ENCODE measurements at places on chromosomes 12 and 14. TPM values are rescaled to one million over a fixed set of nuclear protein-coding genes. Genes with fewer than 3 reads are reported as not detected.

The B3GNT4 gene
- total RNA-seq: 0.19 TPM

The LARP4 gene
- total RNA-seq: 33.0 TPM

The TEDC1 gene
- 5.6 TPM for total RNA-seq

The SAMD4A gene
- 22.3 TPM for total RNA-seq

The KCNMB4 gene
- total RNA-seq: 0.26 TPM

The GLIPR1L1 gene
- total RNA-seq: not detected

The MGAT4C gene
- 1.2 TPM for total RNA-seq

The BDKRB2 gene
- total RNA-seq: 0.75 TPM

The KRT86 gene
- 0.81 TPM for total RNA-seq

The VDR gene
- total RNA-seq: 6.1 TPM

The AQP6 gene
- total RNA-seq: 0.13 TPM

The HOXC12 gene
- total RNA-seq: not detected

The TDRD9 gene
- 0.26 TPM for total RNA-seq

The INHBC gene
- total RNA-seq: not detected

The ADAMTS20 gene
- total RNA-seq: not detected

The KLRD1 gene
- 0.13 TPM for total RNA-seq

The EPYC gene
- total RNA-seq: not detected

The KIF26A gene
- total RNA-seq: 0.06 TPM

The USP44 gene
- total RNA-seq: 0.79 TPM

The KRT79 gene
- total RNA-seq: not detected

The GARIN6 gene
- not detected for total RNA-seq

The C1R gene
- 146 TPM for total RNA-seq

The RECQL gene
- 108 TPM for total RNA-seq

The RFLNA gene
- total RNA-seq: 1.3 TPM

The FAM186B gene
- 0.53 TPM for total RNA-seq

The CD69 gene
- not detected for total RNA-seq

The CIDEB gene
- total RNA-seq: 1.1 TPM

The IFI27 gene
- 17.7 TPM for total RNA-seq

The CCDC177 gene
- not detected for total RNA-seq

The KRT4 gene
- total RNA-seq: not detected

The TSHR gene
- total RNA-seq: not detected

The APOF gene
- not detected for total RNA-seq

The SLC25A21 gene
- 0.40 TPM for total RNA-seq

The LTBP2 gene
- 202 TPM for total RNA-seq
